RWPE1 (cell line): ENCODE measurements at places on chromosomes 12 and 14.

GRCh38 chr12:89664441-89664840, 44.2 kb downstream of the ATP2B1 start:
- DNase-seq: no peak

DNA sequence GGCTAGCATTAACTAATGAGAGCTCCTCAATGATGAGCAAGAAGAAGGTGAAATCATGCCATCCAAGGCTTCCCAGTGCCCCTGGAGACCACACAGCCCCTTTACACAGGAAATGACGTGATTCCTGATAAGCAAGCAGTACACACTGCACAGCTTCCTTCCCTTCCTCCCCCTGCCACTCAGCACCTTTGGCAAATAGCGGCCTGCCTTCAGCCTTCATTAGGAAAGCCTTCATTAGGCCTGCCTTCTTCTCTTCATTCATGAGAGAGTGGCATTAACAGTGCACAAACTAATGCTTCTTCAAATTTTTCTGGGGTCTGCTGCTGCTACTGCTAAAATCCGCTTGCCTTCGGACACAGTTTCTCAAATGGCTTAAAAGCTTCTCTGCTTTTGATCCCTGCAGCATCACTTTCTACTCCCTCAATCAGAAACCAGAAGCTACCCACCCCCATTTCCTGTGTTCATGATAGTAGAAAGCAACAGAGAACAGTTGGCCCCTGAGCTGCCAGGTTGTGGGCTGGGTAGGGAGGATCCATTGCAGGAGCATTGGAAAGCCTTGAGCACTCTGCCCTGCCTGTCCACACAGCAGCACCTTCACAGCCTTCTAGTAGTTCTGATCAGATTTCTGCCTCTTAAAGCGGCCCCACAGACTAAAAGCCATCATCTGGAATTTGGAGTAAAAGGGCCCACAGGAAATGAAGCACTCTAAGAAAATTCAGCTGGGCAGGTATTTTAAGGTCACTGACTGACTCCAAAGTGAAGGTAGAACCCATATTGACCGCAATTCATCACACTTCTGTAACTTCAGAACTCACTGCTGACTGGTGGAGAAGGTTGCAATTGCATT, 103.8 kb upstream of the ETV6 start:
- no peak for DNase-seq

- DNase-seq: no peak
These were observed 43.0 kb downstream of the DDHD1 start for GRCh38 chr14:53110096-53110495.

DNA sequence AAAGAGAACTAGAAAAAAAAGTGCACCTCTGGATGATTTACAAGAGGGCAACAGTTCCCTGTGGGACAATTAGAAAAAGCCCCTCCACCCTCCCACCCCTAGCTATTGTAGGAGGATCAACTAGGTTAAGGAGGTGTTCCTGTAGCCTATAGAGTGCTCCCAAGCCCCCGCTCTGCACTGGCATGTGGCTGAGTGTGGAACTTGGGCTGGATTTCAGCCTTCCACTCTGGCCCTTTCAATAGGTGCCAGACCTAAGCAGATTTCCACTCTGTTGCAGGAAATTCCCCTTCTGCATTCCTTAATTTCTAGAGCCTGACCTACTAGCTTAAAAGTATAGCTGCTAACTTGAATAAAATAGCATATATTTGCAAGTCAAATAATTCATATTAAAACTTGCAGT, 2.8 kb downstream of the NFATC4 start:
- no peak for DNase-seq

DNA sequence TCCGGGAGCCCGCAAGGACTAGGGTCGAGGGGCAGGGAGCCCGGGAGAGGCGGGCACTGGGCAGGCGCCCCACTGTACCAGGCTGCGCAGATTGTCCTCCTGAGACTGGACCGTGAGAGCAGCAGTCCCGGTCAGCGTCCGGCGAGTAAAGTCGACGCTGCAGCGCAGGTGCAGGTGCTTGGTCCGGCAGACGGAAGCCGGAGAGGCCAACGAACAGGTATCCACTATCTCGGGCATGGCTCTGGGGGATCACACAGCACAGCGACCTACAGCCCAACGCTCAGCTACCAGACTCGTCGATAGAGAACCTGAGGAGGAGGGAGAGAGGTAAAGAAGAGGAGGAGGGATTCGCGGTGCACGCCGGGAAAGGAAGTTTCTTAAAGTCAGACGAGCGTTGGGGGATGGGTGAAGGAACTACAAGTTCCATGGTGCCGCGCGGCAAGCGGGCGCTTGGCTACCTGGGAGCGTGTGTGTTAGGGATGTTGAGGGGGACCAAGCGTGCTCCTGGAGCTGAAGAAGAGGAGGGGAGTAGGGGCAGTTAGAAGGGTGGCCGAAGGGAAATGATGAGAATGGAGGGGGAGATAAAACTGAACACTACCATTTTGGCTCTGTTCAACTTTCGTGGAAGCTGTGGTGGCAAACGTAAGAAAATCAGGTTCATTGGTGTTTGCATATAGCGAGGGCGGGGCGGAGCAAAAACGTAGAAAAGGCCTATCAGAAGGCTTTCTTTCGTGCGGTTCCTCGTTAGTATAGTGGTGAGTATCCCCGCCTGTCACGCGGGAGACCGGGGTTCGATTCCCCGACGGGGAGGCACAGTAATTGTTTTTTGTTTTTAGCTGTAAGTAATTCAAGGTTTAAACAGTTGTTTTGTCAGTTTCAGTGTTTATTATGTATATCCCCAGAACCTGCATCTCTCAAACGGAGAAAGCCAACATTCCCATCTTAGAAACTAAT, at the start of gene LTA4H:
TSS of gene LTA4H (minus strand) at position 305 of the 954 bp plus-strand sequence. CDS start at position 237, 68 bp downstream.
- peak; percentile 95 for DNase-seq

GRCh38 chr14:92040431-92041051, 682 bp upstream of the TRIP11 start:
- peak; percentile 39 for DNase-seq

DNA sequence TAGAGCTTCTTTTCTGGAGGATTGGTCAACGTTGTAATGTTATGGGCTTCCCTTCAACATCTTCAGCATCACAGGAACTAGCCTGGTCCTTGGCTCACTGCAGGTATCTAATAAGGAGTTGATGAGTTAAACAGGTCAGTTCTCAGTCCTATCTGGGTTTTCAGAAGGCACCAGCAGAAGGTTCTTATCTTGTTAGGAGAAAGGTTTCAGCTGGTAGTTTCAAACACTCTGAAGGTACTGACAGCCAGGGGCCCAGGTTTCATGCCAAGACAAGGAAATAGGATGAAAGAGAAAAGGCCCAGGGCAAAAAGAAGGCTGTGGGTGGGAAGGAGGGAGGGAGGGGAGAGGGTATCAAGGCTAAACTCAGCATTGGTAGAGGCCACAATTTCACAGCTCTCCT, 21.4 kb downstream of the TMEM229B start:
- no peak for DNase-seq

DNA sequence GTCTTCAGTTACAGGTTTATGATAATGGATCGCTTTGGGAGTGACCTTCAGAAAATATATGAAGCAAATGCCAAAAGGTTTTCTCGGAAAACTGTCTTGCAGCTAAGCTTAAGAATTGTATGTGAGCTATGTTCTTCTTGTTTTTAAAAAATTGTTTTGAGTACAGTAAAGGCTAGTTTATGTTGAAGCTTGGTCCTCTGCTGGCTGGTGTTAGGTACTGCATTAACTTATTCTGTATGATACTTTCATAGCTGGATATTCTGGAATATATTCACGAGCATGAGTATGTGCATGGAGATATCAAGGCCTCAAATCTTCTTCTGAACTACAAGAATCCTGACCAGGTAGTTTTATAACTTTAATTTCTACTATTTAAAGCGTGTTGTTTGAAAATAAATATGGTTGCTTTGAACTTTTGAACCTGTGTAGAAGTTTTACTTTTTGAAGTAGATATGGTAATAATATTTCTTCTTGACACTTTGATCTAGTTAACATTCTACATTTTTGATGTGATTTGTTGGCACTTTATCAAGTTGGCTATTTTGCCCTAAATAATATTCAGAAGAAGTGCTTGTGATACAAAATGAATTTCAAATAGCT, 55.7 kb downstream of the VRK1 start:
- DNase-seq: peak; percentile 22

DNA sequence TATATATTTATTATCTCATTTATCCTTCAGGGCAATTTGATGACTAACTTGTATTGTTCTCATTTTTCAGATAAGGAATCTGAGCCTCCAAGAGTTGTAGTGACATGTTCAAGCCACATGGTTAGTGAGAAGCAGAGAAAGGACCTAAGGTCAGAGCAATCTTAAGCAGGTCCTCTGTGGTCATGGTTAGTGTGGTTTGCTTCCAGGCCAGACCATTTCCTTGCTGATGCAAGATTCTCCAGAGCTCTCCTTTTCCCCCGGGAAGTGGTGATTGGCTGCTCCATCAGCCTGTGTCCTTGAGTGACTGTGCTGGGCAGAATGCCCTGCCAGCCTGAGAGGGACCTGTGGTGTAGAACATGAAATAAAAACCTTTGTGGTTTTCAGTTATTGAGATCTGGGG, 141.3 kb downstream of the KTN1 start:
- DNase-seq: peak; percentile 34

GRCh38 chr12:22399464-22400180, 65.1 kb upstream of the ST8SIA1 start:
- no peak for DNase-seq

DNA sequence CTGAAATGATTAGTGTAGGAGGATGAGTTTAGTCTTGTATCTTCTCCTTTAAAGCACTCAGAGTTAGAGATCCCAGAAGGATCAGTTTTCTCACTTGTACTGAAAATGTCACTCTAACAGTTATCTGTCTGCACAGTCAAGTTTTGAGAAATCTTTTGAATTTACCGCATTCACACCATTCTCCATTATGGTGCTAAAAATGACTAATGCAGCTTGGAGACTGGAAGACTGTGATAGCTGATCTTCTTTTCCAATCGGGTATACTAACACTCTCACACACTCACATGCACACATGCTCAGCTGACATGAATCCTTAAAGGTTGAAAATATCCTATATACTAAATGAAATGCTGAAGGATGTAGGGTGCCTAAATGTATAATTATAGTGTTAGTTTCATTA, 65.8 kb downstream of the SLC15A5 start:
- DNase-seq: no peak

DNA sequence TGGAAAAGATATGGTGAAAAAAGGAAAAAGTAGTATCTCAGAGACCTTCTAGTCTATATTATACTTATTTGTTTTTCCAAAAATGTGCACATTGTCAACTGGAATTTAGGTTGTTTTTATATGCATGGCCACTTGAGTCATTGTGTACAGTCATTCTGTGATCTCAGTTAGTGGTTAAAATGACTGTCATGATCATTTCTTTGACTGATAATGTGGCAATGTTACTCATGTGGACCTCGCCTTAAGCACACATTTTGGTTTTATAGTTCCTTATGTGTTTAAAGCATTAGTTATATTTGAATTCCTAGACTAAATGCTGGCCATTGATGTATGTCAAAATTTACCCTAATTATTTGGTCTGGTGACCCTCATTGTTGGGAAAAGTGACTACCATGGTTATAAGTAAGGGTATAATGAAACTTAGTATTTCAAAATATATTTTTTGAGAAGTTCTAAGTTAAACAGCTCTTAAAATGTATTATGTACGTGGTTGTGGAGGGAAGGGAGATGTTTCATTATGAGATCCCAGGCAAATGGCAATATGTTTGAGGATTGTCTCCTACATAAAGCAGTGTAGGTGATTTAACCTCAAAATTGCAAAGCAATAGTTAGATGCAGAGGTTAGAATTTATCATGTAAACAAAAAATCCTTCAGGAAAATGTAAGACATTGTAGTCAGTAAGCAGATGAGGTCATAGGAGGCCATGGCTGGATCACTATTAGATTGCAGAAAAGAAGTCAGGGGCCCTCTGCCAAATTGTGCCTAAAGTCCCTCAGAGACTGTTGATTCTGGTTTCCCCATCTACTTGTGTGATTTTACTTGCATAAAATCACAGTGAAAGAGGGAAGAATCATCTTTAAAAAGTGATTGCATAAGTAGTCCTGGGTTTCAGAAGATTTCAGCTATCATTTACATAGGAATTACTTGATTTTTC, 17.5 kb downstream of the PNMA1 start:
- peak; percentile 35 for DNase-seq

DNA sequence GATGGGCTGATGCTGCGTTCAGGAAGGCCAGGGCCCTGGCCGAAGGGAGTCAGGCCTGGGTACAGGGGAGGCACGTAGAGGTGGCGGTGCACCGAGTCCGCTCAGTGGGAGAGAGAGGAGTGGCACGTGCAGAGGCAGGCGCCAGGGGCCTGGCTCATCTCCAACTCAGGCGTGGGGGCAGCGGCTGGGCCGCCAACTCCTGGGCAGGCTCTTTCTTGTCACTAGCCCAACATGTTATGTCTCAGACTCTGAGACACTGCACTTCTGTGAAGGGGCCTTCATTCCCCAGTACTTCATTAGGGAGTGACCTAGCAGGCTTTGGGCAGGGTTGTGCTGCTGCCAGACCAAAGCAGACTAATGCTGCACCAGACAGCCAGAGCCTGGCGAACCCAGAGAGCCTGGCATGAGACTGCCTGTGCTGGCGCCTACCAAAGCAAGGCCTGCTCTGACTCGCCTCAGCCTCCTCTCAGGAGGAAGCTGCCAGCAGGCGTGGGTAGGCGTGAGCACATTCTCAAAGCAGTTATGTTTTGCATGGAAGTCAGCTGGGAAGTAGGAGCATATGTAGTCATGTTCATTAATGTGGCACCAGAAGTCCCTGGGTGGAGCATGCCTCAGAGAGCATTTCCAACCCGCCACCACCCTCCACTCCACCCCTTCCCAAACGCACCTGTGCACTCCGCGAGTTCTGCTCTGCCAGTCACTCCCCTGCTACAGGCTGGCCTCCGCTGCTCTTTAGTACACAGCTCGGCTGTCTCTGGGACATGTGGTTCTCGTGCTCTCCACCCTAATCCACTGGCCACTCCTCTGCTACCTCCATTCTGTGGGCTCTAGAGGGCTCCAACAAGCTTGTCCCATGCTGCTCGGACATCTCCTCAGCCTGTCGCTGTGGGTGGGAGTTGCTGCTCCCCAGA, 9.7 kb downstream of the CKB start:
- peak; percentile 92 for DNase-seq

- DNase-seq: no peak
These were observed 101.6 kb downstream of the NTS start for GRCh38 chr12:85975716-85976115.

- DNase-seq: no peak
These were observed 56.2 kb downstream of the ARL6IP4 start for GRCh38 chr12:123036466-123037285.

DNA sequence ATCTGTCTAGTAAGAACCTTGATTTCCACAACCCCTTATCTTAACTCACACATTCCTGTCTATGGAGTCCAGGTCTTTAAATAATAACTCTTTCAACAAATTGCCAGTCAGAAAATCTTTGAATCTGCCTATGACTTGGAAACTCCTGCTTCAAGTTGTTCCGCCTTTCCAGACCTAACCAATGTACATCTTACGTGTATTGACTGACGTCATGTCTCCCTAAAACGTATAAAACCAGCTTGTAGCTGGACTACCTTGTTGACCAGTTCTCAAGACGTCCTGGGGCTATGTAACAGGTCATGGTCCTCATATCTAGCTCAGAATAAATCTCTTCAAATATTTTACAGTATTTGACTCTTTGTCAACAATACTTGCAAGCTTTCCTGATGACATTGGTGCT, 337.0 kb downstream of the TMEM132D start:
- DNase-seq: no peak

GRCh38 chr14:64878837-64879634, 671 bp downstream of the SPTB start:
- DNase-seq: no peak

- no peak for DNase-seq
These were observed 1323.3 kb downstream of the LRFN5 start for GRCh38 chr14:42929806-42930480.

GRCh38 chr14:93081876-93082570, 33.7 kb downstream of the ITPK1 start:
- no peak for DNase-seq
